Sciatic nerve (tissue), 2 donors: ENCODE measurements at places on chromosomes 3 and 15. TPM values are rescaled to one million over a fixed set of nuclear protein-coding genes. Genes with fewer than 3 reads are reported as not detected.

The ADCY5 gene
- 16.8 TPM for total RNA-seq

The TMEM158 gene
- 6.5 TPM for total RNA-seq

The MSL2 gene
- total RNA-seq: 39.1 TPM

The CYP19A1 gene
- total RNA-seq: 24.0 TPM

The MRAS gene
- 314 TPM for total RNA-seq

The TNFAIP8L3 gene
- 10.8 TPM for total RNA-seq

The TM4SF4 gene
- total RNA-seq: not detected

The CD200R1 gene
- 3.2 TPM for total RNA-seq

The ACSBG1 gene
- total RNA-seq: 0.18 TPM

The VIPR1 gene
- 5.8 TPM for total RNA-seq

The KIF9 gene
- total RNA-seq: 6.5 TPM

The RTP4 gene
- 2.1 TPM for total RNA-seq

The OIP5 gene
- 0.40 TPM for total RNA-seq

The CD96 gene
- 1.7 TPM for total RNA-seq

The ZCWPW2 gene
- total RNA-seq: 3.3 TPM

The COL6A6 gene
- 0.31 TPM for total RNA-seq

The LINS1 gene
- 20.0 TPM for total RNA-seq

The UMPS gene
- 18.3 TPM for total RNA-seq

The UROC1 gene
- total RNA-seq: not detected

The TMC3 gene
- 0.13 TPM for total RNA-seq

The CLDN18 gene
- 0.09 TPM for total RNA-seq

The CCDC13 gene
- 3.1 TPM for total RNA-seq

The LRRC15 gene
- total RNA-seq: 0.18 TPM

The GOLGA8Q gene
- 5.6 TPM for total RNA-seq

The MINAR1 gene
- total RNA-seq: 0.98 TPM

The SMAD6 gene
- total RNA-seq: 62.4 TPM

The ESYT3 gene
- total RNA-seq: 12.6 TPM

The ADAMTS17 gene
- 2.3 TPM for total RNA-seq

The SCN11A gene
- 0.71 TPM for total RNA-seq

The TRIM42 gene
- not detected for total RNA-seq

The NFKBIZ gene
- 91.6 TPM for total RNA-seq

The HHLA2 gene
- 0.31 TPM for total RNA-seq

The GPR62 gene
- total RNA-seq: 0.13 TPM

The FETUB gene
- not detected for total RNA-seq

The ENTPD3 gene
- total RNA-seq: 1.6 TPM

The LMLN gene
- 12.2 TPM for total RNA-seq

The ITPKA gene
- total RNA-seq: not detected

The GOLGA8S gene
- total RNA-seq: 1.5 TPM

The KLHL40 gene
- total RNA-seq: 0.13 TPM

The MYLK gene
- total RNA-seq: 51.1 TPM

The IGDCC3 gene
- total RNA-seq: not detected

The CERS3 gene
- total RNA-seq: 0.36 TPM

The B3GNT5 gene
- total RNA-seq: 30.3 TPM
